ENCODE measurements at places on chromosomes 13 and 19.

DNA sequence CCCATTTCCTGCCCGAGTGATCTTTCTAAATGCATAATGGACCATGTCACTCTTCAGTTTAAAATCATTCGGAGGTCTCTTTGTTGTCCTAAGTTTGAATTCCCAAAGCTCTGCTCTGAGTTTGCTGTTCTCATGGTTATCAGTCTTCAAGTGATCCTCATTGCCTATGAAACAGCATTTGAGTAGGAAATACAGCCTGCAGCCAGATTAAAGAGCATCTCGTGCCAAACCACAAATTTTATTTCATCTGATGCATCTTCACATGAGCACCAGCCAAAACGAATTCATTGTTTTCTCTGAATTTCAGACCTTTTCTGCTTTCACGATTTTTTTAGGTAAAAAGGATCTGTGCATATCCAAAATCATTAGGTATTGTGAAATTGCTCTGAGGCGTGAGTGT, 299.6 kb downstream of the TDRD3 start:
- DNase-seq: no peak

DNA sequence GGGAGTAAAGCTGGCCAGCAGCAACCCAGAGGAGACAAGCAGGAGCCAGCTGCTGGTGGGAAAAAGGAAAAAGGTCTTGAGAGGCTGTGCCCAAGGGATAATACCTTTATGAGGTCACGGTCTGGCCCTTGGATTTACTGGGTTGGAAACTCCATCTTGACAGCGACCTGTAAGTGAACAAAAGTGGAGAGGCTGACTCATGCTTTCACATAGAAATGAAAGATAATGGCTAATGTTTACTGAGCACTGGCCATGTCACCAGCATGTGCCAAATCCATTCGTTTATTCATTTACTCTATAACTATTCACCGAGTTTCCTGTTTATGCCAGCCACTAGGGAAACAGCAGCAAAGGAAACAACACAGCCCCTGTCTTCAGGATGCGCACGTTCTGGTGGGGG, 4.7 kb downstream of the VRK3 start:
- no peak for DNase-seq

- no peak for DNase-seq
These were observed 17.5 kb downstream of the TMEM255B start for GRCh38 chr13:113776231-113777125.

- no peak for DNase-seq
These were observed 120.1 kb downstream of the PAN3 start for GRCh38 chr13:28258417-28258816.

GRCh38 chr19:18108897-18109296, 11.3 kb downstream of the MAST3 start:
- no peak for DNase-seq

DNA sequence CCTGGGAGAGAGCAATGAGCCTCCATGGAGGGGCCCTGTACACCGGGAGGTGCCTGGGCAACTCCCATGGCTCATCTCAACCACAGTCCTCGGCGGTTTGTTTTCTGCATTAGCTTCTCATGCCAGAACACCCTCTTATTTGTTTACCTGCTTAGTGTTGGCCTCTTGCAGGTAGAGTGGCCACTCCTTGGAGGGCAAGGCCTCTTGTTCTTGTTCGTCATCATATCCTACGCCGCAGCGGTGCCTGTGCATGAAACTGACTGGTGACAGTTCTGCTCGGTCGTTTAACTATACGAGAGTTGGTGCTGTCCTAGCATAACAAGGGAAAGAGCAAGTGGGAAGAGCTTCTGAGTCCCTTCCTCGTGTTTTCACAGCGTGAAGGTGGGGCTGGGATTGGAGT, 40.5 kb upstream of the RNF113B start:
- DNase-seq: no peak

DNA sequence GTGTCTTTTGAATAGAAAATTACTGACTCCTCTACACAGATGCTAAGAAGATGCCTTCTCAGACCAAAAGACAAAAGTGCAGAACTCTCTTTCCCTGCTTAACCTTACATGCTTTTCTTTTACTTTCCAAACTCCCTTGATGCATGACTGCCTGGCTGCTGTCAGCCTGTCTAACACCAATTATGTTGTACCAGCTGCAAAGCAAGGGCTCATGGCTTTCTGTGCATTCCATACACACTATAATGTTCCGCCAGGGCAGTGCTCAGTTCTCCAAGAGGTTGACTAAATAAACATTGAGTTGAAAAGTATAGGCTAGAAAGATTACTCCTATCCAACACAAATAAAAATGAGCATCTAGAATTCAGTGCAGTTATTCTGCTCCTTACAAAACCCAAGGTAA, 330.4 kb upstream of the NBEA start:
- no peak for DNase-seq

GRCh38 chr13:33690354-33690753, 127.6 kb upstream of the RFC3 start:
- no peak for DNase-seq

- DNase-seq: no peak
These were observed at the start of gene ZFP28 for GRCh38 chr19:56538761-56539263. Gene ZFP28, plus strand, starts transcription at chr19:56538948. Its CDS starts 71 bp downstream, at chr19:56539019.

DNA sequence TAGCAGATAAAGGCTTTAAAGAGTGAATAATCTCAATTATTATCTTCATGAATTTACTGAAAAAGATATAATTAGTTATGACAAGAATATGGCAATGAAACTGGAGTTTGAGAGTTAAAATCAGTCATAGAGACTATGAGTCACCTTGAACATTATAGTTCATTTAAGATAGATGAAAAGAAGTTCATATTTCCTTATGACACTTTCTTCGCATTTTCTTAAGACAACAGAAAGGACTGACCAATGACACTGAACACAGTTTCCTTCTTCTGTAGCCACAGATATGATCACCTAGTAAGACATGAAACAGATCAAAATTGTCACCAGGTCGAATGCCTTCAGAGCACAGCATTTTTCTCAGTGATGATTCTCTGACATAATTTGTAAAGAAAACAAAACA, 202.1 kb downstream of the KLF12 start:
- no peak for DNase-seq

DNA sequence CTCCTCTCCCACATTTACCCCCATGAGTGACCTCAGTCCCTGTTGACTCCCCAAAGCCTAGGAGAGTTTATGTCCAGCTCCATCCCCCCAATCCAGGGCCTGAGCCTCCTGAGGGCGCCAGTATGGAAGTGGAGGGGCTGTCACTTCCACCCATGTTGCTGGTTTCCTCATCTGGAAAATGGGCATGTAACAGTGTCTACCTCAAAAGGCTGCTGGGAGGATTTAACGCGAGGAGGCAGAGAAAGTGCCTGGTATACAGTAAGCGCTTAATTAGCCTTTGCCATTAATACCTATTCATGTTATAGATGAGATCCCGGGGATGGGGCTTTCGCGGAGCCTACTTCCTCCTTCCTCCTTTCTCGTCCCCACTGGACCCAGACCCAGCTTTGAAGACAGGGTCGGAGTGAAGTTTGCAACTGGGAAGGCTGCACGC, 476 bp downstream of the TYK2 start:
- no peak for DNase-seq

DNA sequence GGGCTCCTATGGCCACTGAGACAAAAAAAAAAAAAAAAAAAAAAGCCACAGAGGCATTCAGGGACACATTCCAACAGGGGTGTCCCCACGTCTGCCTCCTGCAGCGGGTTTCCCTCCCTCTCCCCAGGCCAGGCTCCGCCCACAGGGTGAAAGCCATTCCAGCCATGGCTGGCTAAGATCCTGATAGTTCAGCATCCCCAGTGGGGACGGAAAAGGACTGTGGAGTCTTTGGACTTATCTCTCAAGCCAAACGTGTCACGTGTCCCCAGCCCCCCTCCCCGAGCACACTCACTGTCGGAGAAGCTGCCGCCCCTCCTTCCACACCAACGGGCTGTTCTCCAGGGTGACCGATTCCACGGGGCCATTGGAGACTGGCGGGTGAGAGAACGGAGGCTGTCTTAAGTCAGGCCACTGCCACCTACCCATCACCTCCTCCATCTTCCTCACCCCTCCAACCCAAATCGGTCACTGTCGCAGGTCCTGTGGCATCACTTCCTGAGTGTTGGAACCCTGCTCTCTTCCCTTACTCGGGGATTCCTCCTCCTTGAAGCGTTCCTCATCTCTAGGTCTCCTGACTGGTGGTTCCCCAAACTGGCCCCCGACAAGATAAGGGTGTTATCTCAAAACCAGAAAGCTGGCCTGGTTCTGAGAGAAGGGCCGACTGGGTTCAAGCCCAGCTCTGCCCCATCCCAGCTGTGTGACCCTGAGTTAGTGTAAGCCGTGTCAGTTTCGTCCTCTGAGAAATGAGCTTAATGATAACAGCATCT, 9.1 kb upstream of the FKRP start:
- no peak for DNase-seq

- DNase-seq: no peak
These were observed 7.2 kb downstream of the CARS2 start for GRCh38 chr13:110698689-110699088.

- no peak for DNase-seq
These were observed 63.5 kb upstream of the HMGB1 start for GRCh38 chr13:30529085-30529834.

DNA sequence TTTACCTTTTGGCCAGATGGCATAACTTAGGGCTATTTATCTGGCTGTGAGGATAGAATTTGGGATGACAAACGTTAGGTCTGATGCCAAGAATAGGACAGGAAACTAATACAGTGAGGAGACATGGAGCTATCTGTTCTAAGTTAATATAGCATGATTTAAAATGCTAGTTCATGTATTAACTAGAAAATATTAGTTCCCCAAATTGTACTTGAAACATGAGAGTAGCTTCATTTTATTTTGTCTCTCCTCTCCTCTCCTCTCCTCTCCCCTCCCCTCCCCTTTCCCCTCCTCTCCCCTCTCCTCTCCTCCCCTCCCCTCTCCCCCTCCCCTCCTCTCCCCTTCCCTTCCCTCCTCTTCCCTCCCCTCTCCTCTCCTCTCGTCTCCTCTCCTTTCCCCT, 101.1 kb upstream of the MYO16 start:
- no peak for DNase-seq

- no peak for DNase-seq
These were observed 77.8 kb downstream of the TEX29 start for GRCh38 chr13:111398196-111398595.

- DNase-seq: no peak
These were observed 5.2 kb downstream of the LILRA4 start for GRCh38 chr19:54333586-54334298.

DNA sequence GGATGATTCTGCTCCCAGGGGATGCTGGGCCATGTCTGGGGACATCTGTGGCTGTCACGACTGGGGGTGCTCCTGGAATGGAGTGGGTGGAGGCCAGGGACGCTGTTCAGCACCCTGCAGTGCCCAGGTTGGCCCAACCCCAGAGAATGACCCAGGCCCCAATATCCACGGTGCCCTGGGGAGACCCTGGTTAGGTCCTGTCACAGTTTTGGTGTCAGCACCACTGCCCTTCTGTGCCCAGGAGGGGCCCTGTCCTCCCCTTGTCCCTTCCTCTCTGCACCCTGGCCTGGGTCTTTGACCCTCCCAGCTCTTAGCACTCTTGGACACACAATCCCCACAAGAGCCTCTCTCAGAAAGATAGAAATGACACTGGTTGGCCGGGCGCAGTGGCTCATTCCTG, 85.3 kb downstream of the GADD45B start:
- no peak for DNase-seq

DNA sequence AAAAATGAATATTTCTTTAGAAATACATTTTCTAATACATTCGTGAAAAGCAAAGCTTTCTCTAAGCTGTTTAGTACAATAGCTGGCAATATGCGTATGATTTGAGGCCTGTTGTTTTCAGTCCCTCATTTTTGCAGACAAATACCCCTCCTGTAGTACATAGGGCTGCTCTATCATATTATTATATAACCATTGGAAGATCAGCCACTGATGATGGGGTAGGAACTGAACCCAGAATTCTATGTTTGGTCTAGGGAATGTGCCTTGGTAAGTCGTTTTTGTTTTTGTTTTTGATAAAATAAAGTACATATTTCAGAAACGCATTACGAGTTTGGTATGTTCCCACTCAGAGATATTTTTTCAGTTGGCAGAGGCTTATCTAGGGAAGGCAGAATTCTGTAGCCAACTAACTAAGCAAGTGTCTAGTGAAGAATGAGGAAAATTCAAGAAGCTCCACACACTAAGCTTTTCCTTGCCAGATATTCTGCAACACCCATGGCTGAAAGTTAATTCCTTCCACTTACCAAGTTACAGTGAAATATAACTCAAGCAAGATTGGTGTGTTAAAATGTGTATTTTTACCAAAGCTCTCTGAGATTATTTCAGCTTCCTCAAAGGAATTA, 656.9 kb upstream of the MIR17HG start:
- no peak for DNase-seq

DNA sequence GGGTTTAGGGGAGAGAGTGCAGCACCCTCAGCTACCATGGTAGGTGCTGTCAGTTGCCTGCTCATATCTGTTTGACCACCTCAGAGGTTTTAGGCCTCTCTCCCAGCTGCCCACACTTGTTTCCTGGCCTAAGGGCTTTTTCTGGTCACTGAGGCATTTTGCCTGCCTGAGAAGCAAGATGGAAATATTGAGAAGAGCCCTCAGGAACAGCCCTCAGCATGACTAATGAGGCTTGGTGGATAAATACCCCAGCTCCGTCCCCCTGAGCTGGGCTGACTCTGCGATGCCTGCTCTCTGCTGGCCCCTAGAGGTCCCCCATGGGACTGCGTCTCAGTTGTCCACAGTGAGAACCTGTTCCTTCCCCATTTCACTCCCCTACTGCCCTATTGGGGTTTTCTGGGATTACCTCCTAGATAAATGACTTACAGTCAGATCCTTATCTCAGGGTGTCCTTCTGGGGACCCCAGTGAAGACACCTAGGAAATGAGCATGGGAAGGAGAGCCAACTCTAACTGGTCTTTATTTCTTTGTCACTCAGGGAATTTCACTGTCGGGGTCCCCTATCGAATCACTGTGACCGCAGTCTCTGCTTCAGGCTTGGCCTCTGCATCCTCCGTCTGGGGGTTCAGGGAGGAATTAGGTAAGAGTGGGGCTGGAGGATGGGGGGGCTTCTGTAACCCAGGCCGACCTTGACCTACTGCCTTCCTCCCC, 13.3 kb downstream of the PALM3 start:
- peak; percentile 40 for DNase-seq

DNA sequence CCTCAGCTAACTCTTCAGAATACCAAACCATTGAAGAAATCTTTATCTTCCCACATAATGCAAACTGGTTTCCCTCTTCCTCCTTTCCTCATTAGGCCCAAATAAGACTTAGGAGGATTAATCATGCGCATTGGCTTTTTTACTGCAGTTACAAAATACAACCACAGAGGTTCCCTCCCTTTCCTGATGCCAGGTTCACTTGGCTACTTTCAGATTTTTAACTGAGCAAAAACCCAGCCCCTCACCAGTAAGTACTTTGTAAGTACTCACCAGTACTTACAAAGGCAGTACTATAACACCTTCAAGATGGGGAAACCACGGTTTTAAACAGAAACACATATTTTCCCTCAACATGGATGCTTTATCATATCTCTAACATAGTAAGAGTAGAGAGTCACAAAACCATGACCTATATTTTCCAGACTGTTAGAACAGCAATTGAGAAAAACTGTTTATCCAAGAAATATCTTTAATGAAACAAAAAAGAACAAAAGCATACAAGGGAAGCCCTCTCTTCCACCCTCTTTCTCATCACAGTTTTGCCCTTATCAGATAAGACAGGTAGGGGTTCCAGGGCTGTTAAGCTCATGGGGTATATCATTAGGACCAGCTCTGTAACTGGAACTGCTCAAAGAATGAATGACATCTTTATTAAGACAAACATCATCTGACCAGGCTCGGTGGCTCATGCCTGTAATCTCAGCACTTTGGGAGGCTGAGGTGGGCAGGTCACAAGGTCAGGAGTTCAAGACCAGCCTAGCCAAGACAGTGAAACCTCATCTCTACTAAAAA, 12.7 kb downstream of the FOXO1 start:
- DNase-seq: no peak

- DNase-seq: no peak
These were observed 986.5 kb downstream of the PCDH17 start for GRCh38 chr13:58617880-58618665.

GRCh38 chr13:100511466-100511865, 77.1 kb downstream of the GGACT start:
- DNase-seq: no peak

All from T-helper 22 cell (primary cell).